ENCODE measurements at places on chromosomes 4 and X. TPM values are rescaled to one million over a fixed set of nuclear protein-coding genes. Genes with fewer than 3 reads are reported as not detected.

Gene CD99L2
- total RNA-seq: 48.3 TPM

Gene TSPAN7
- 3.2 TPM for total RNA-seq

Gene MAGEA4
- not detected for total RNA-seq

Gene BMPR1B
- total RNA-seq: 7.7 TPM

All from A549 treated with ZK216348 at 1 μM for 4 hours (cell line).